Stimulated activated CD4-positive, alpha-beta T cell treated with anti-CD3 and anti-CD28 coated beads, Interleukin-4, amount 100 ng/mL, for 48 hours (primary cell): ENCODE measurements at places on chromosomes 5 and 9.

DNA sequence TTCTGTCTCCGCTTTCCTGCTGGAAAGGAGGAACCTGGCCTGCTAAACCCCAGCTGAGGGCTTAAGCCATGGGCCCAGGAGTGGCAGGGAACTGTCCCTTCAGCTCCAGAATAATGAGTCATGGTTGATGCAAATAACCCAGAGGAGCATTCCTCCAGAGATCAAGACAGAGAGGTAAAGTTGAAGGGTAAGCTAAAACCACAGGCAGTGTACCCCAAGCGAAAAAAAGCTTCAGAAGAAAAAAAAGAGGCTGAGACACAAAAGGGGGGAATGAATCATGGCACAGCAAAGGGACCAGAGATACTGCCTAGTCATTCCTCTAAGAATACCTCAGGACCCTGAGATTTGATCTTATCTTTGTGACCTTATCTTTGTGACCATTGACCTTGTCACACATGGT lies 199.5 kb upstream of the TAS2R1 start:
- no peak for DNase-seq

DNA sequence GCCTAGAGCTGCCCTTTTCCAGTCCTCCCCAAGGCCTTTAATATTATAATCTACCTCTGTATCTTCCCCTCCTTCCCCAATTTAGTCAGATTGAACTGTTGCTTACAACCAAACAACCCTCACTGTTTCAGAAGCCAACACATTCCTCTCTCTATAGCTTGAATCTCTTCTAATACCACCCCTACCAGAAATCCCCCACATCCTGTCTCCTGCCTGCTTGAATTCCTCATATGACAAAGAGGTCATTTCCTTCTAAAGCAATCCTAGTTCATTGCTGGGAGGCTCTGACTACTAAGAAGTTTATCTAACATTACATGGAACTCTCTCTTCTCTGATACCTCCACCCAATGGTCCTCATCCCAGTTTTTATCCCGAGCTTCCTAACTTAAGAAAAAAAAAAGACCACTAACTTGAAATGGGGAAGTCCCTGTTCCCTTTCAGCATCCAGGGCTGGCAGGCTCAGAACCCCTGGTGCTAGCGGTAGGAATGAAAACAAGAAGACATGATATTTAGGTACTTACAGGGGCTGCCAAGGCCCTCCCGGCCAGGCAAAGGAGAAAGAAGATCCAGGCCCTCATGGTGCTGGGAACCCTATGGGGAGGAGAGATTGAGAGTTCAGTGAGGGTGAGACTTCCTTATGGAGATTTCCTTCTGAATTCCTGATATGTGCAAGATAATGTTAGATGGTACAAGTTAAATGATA lies 11.0 kb downstream of the SPARC start:
- no peak for DNase-seq

DNA sequence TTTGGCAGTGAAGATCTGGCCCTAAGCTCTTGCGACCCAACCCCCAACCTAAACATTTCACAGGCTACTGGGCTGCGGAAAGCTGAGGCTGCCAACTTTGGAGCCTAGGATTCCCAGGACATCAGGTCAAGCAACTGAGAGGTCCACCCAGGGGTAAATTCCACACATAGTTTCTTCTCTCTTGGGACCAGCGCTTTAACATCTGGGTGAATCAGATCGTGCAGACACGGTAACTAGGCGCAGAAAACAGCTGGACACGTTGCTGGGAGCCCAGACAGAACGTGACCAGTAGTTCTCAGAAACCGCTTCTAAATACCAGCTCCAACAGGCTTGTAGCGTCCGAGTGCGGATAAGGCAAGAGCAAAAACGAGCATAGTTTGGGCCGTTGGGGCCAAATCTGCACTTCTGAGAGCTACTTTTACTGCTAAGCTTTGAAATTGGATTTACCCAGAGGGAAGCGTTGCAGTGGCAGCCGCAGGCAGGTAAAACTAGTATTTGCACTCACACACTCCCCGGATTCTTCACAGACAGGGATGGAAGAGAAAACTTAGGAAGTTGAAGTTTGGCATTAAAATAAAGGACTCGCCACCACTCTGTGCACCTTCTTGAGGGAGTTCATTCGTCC lies 11.8 kb downstream of the ITGA1 start:
- DNase-seq, result no peak

GRCh38 chr5:124644138-124644537 lies 102.3 kb downstream of the ZNF608 start:
- no peak for DNase-seq

DNA sequence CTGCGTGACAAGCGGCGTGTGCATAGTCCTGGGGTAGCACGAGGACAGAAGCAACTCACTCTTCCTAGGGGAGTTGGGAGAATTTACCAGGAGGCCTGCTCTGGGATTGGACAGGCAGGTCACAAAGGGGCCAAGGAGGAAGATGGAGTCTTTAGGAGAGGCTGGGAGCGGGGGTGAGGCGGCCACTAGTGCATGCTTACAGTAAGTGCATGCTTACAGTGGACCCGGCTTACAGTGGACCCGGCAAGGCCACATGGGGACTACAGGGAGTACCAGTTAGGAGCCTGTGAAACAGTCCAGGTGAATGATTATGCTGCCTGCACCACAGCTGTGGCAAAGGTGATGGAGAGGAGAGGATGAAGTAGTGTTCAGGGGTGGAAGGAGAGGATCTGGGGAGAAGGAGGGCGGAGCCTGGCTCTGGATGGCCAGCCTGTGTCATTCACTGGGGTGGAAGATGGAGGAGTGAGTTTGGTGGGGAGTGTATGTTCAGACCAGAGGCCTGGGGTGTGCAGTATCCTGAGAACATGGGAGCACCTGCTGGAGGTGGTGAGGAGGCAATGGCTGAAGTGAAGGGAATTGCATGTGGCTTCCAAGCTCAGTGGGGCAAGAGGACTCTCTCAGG lies 78.7 kb downstream of the CRB2 start:
- no peak for DNase-seq

DNA sequence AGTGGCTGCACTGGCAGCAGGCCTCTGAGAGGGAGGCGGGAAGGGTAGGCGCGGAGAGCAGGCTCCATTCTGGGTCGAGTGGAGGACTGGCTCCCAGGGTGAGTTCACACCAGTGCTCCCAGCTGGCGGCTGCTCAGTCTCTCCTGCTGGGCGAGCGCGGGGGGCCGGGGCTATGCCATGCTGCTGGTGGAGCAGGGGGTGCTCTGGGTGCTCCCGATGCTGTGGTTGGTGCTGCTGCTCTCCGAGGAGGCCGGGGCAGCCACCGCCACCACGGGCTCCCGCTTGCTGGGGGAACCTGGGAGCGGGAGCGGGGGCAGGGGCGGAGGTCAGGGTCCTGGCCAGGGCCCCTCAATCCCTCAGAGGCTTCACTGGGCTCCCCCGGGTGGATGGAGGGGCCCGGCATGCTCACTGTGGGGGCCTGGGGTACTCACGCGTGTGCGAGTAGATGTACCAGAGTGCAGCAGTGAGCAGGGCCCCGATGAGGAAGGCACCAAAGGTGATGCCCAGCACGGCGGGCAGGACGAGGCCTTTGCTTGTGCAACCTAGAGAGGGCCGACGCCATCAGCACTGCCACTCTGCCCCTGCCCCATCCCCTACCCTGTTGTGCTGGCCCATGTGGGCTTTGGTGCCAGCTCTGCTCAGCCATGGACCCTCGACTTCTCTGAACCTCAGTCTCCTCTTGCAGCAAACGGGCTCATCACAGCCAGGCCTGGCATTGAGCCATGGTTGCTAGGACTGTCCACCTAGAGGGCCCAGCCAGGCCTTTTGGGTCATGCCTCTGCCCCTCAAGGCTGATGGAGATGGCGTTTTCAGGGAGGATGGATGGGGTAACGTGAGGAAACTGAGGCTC lies 13.1 kb downstream of the FPGS start:
- no peak for DNase-seq

- DNase-seq, result no peak
These were observed 145.9 kb downstream of the FANCC start for GRCh38 chr9:95171596-95171995.

GRCh38 chr5:115168829-115169486 lies 750 bp downstream of the TRIM36 start:
- DNase-seq, result no peak

DNA sequence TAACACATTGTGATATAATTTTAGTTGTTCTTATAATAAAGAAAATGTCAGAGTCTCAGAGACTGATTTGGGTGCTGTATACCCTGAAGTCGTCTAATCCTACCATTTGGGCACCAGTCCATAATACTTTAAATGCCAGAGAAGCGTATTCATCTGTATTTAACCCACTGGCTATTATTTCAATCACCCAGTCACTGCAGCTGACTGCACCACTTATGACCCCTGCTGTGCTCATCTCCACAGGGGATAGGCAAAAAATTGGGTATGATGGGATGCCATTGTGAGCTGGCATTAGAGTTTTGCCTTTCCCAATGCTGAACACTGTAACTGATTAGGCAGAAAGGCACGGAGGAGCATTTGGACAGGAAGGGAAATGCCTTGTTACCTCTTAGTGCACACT lies 599.7 kb downstream of the CAAP1 start:
- DNase-seq, result no peak

DNA sequence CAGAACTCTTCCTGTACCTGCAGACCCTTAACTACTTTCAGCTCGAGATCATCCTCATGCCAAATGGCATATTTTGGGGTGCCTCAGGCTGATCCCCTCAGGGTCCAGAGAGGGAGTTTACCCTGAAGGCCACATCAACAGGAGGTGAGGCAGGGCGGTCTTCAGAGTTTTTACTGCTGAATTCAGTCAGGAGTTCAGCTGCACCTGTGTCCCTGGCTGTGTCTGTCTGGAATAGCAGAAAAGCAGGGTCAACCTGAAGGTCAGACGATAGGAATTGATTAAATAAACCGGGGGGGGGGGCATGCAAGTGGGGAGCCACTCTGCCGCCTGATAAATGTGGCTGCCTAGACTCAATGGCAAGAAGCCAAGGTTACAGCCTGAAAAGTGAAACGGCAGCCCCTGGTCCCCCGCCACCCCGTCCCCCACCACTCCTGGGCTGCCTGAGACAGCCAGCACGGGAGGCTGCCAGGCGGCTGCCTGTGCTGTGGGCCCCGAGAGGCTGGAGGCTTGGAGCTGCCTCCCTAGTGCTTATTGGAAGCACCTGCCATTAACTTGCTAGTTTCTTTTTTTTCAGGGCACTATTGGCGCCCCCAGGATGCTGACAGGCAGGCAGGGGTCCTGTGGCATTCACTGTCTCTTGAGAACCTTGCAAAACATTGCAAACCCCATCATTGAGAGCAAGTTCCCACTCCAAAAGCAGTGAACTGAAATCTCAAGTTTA lies 182.7 kb upstream of the PPP1R26 start:
- no peak for DNase-seq

DNA sequence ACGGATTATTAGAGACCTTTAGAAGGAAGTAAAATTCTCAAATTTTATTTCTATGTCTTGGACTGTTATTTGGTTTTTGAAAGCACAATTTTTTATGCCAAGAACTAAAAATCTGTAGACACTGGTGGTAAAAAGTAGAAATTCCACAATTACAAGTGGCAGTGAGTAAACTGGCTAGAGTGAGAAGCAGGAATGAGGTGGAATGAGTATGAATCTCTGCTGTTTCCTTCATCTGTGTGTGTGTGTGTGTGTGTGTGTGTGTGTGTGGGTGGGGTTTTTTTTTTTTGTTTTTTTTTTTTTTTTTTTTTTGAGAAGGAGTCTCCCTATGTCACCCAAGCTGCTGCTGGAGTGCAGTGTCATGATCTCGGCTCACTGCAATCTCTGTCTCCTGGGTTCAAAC lies 94.2 kb downstream of the TLE4 start:
- DNase-seq, result no peak

- DNase-seq, result no peak
These were observed 278.9 kb downstream of the GADD45G start for GRCh38 chr9:89883401-89884341.

- DNase-seq, result no peak
These were observed 21.0 kb downstream of the TENT4A start for GRCh38 chr5:6734243-6734700.

GRCh38 chr9:114174876-114175771 lies 19.8 kb downstream of the COL27A1 start:
- no peak for DNase-seq

DNA sequence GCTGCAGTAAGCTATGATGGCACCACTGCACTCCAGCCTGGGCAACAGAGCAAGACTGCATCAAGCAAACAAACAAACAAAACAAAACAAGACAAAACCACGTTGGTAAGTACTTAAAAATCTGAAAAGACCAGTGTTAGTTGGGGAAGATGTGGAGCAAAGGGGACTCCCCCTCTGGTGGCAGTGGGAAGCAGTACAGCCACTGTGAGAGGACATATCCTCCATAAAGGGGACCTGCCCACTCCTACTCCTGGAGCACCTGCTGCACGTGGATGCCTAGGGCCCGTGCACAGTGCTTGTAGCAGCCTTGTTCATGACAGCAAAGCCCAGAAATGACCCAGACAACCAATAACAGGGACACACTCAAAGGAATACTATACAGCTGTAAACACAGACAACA lies 17.0 kb upstream of the IPPK start:
- DNase-seq, result no peak

GRCh38 chr5:38799556-38800377 lies 46.0 kb upstream of the OSMR start:
- no peak for DNase-seq

DNA sequence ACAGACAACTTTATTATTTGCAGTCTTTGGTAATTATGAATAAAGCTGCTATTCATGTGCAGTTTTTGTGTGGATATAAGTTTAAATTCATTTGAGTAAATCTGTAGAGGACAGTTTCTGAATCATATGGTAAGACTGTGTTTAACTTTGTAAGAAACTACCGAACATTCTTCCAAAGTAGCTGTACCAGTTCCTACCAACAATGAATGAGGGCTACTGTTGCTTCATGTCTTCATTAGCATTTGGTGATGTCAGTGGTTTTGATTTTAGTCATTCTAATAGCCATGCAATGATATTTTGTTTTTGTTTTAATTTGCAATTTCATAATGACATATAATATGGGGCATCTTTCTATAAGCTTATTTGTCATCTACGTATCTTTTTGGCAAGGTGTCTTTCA lies 501.3 kb upstream of the RORB start:
- no peak for DNase-seq

GRCh38 chr9:77133011-77133410 lies 44.3 kb upstream of the VPS13A start:
- DNase-seq, result no peak

GRCh38 chr5:120532835-120533234 lies 68.7 kb downstream of the PRR16 start:
- no peak for DNase-seq

GRCh38 chr5:76790632-76791290 lies 28.1 kb upstream of the F2RL1 start:
- DNase-seq, result no peak

- no peak for DNase-seq
These were observed 286.4 kb upstream of the CDH12 start for GRCh38 chr5:23139338-23140171.

- DNase-seq, result no peak
These were observed 877 bp upstream of the CAMSAP1 start for GRCh38 chr9:135908093-135908753.

GRCh38 chr9:96253059-96253696 lies 48.8 kb downstream of the HSD17B3 start:
- DNase-seq, result no peak

DNA sequence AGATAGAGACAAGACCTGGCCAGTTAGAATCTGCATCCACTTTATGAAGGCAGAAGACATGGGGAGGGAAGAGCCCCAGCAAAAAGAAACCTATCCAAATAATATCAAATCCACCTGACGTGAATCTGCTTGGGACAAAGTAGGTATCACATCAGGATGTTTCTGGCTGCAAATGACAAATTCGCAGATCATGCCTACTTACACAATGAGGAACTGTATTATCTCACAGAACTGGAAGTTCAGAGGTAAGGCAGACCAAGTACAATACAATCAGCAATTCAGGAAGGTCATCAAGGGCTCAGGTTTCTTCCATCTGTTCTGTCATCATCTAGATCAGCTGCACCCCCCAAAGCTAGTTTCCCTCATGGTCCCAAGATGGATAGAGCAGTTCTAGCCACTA lies 13.2 kb upstream of the NR4A3 start:
- no peak for DNase-seq
